ENCODE measurements at places on chromosomes 7 and 10.
A peak's percentile ranks its signal among the peaks of the same experiment; 100 is the strongest.

- DNase-seq, result no peak
These were observed 1206.2 kb downstream of the GATA3 start for GRCh38 chr10:9260690-9261089.

- no peak for DNase-seq
These were observed 52.3 kb downstream of the SHTN1 start for GRCh38 chr10:116952729-116953128.

GRCh38 chr10:6973899-6974298, 393.8 kb upstream of the PRKCQ start:
- no peak for DNase-seq

DNA sequence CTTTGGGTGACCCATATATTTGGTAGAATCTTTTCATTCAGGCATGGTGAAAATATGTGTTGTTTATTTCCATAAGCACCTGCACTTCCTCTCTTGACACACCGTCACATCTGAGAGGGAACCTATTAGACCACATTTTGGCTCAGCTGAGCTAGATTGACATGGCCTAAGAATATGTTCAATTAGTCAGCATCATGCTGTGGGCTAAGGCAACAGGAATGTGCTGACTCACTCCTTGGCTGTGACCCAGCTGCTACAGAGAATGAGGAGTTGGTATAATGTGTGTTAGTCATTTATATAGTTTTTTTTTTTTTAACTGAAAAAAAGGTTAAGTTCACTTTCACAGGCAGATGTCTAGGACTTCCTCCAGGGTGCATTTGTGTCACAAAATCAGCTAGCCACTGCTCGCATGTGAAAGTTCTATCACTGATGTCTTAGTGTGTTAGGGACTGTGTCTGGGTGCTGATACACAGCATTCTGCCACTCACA, 180.6 kb downstream of the SEMA3E start:
- no peak for DNase-seq

DNA sequence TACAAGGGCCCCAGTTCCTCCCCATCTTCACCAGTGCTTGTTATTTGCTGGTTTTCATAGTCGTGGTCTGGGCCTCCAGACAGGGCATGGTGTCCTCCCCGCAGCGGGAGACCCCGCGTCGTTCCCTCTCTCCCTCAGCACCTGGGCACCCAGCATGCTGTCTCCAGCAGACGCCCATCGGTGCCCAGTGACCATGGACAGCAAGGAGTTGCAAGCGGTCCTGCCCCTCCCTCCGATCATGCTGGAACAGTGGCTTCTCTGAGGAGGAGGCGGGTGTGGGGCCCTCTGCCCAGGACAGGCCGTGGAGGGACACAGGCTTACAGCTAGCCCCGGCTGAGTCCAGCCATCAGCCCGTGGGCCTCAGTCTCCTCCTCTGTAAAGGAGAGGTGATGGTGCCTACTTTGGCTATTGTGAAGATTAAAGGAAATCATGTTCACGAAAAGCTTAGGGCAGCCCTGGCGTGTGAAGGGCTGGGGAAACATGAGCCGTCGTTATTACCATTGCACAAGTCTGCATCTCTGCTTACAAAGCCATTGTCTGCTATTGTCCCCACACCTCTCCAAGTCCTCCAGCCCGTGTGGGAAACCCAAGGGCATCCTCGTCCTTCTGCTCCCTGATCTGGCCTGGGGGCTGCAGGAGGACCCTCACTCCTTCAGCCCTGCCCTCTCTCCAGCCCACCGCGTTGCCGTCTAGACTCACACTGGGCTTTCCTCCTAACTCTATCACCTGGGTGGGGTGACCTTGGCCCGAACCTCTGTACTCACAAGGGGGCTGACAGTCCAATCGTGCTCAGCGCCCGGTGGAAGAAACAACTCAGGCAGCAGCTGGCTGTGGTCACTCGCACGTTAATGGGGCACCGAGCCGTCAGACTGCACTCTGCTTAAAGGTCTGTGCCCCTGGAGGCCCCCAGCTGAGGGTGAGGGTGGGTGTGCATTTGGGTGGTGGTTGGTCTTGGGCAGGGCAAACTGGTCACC, 29.9 kb downstream of the EN2 start:
- DNase-seq, result no peak

GRCh38 chr7:36871863-36872262, 147.6 kb upstream of the AOAH start:
- no peak for DNase-seq

- no peak for DNase-seq
These were observed 143.6 kb downstream of the CUBN start for GRCh38 chr10:16986082-16986405.

GRCh38 chr10:4543938-4544533, 282.0 kb upstream of the AKR1E2 start:
- DNase-seq, result no peak

GRCh38 chr7:28573059-28573553, 160.8 kb downstream of the CREB5 start:
- DNase-seq, result no peak

DNA sequence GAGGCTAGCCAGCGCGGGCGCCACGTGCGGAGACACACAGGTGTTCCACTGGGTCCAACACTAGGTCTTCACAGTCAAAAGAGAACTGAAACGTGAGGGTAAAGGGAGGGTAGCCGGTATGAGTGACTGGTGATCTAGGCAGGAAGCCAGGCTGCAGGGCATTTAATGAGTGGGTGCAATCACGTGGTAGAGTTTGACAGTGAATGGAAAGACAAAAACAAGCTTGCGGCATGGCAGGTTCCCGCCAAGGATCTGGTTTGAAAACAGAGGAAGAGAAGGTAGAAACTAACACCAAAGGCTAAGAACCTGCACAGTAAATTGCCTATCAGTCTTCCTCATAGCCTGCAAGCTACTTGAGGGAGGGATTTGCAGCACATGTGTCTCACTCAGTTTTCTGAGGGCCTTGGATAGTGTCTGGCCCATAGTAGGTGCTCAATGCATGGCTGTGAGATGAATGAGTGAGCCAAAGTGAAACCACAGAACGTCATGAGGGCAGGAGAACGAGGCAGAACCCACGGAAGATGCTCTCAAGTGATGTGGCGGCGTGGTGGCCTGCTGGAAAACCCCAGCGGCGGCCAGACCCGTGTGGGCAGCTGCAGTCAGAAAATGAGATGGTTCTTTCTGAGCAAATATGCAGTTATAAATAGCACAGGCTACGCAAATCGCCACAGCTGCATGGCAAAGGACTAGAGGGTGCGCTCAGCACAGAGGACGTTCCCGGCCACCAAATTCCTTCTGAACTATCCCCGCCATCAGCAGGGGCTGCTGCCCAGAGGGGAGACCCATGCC, 183.6 kb upstream of the NFE2L3 start:
- DNase-seq, result peak; percentile 75

DNA sequence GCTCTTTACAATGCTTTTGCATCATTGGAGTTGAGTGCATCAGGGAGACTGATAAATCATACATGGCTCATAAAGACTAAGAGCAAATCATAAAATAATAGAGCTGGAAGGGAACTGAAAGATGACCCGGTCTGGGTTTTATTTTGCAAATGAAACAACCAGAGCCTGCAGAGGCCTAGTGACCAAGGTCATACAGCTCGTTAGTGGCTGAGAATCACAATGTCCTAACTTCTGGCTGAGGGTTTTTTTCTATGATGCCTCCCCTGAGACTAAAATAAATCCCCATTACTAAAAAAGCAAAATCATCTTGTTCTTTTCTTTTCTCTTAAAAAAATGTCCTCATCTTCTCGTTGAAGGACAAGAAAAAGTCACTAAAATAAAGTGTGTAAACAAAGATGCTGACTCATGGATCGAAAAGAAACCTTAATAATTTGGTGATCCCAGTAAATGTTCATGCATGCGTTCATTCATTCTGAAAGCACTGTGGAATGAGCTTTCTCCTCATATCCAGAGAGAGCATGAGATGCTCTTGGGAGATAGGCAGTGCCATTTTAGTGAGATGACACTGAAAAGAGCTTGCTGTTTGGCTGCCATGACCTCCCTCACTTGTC, 107.8 kb upstream of the PHYHIPL start:
- no peak for DNase-seq

DNA sequence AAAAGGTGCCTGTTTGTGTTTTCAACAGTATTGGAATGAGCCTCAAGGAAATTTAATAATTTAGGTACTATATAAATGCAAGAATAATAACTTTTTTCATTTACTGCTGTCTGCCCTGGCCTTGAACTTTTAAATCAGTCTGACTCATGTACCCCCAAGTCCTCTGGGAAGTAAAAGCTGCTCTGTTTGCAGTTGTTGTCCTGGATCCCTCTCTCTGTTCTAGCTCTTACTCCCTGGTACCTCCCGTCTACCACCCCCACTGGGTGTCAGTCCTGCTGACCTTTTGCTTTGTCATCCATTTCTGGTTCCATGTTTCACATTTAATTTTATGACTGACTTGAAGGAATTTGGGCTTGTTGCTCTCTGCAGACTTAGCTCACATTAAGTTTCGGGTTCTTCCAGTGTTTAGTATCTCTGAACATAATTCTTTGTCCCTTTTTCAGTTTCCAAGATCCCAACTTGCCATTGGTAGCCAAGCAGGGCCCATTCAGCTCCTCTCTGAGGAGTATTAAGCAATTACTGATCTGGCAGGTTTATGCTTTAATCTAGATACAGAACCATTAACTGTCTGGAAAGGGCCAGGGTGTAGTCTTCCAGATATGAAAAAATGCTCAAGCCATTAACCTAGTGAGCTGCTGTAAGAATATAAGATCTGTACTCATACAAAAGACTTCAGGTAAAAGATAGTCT, 208.7 kb upstream of the FAM3C start:
- DNase-seq, result no peak

GRCh38 chr10:67802767-67803538, 35.0 kb downstream of the DNAJC12 start:
- no peak for DNase-seq

DNA sequence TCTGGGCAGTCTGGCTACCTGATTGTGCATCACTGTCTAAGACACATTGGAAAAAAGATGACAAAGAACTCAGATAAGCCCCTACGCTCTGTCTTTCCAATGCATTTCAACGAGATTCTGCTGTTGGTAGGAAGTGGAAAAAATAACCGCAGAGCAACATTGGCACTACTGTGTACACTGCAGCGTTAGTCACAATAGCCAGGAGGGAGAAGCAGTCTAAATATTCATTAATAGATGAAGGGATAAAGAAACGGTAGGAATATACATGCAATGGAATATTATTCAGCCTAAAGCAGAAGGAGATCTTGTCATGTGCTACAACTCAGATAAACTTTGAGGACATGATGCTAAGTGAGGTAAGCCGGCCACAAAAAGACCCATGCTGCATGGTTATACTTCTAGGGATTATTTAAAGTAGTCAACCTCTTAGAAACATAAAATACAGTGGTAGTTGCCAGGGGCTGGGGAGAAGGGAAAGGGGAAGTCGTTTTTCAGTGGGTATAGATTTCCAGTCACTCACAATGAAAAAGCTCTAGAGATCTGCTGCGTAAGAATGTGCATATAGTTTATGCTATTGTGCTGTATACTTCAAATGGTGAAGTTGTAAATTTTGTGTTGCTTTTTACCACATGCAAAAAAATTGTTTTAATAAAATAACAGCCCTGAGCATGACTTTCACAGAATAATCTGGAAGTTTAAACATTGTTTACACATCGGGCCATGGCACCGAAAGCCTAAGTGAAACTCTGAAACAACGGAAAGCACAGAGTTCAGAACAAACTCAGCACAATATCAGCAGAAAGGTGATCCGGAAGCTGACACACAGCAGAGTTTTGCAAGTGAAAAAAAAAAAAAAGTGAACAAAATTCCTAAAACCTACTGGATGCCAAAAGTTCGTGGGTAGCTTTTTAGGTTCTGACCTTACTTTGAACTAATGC, 40.1 kb downstream of the ELMO1 start:
- no peak for DNase-seq

- DNase-seq, result no peak
These were observed 9.2 kb upstream of the ZSCAN25 start for GRCh38 chr7:99607548-99607947.

- DNase-seq, result no peak
These were observed 162.7 kb upstream of the ITGB1 start for GRCh38 chr10:33120700-33121099.

GRCh38 chr10:48400129-48400849, 93.8 kb downstream of the MAPK8 start:
- DNase-seq, result no peak

GRCh38 chr10:51743146-51743545, 43.8 kb upstream of the CSTF2T start:
- no peak for DNase-seq

GRCh38 chr10:25016376-25017153, at the start of gene THNSL1:
Gene THNSL1 (plus strand): TSS chr10:25016612. CDS start chr10:25023224, 6,612 bp downstream.
- DNase-seq, result peak; percentile 94

GRCh38 chr7:43618073-43618472, 35.2 kb downstream of the STK17A start:
- DNase-seq, result no peak

- no peak for DNase-seq
These were observed 764.3 kb downstream of the TYW1 start for GRCh38 chr7:67760971-67761370.

DNA sequence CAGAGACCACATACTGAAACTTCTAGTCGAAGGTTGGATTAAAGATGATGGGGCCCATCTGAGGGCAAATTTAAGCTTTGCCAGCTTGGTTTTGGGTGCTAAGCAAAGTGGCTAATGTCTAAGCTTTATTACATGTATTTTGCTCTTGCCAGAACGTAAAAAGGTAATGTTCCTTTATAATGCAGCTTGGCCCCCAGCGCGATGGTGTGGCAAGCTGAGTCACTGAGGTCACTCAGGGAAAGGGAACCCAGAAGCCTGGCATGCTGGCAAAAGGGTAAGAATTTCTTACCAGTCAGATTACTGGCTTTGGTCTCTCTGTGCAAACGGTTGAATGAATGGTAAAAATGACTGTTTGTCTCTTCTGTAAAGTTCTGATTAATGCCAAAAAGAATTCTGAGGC, 158.3 kb upstream of the KCND2 start:
- no peak for DNase-seq

DNA sequence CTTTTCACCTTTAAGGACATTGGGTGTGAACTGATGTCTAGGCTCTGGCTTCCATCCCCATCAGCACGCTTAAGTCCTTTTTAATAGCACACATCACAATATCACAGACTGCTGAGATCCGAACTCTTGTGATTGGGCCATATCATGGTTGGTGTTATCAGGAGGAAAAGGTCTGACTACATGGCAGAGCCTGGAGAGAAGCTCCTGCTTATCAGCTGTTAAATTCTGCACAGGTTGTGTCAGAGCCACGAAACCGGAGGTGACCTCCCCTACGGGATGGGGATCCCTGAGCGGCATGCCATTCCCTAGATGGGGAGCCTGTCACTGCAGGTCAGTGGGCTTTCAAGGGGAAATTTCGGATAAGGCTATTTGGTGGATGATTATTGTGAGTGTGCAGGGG, 182.4 kb downstream of the INHBA start:
- no peak for DNase-seq

- no peak for DNase-seq
These were observed 46.3 kb downstream of the KIAA1549 start for GRCh38 chr7:138934861-138935260.

DNA sequence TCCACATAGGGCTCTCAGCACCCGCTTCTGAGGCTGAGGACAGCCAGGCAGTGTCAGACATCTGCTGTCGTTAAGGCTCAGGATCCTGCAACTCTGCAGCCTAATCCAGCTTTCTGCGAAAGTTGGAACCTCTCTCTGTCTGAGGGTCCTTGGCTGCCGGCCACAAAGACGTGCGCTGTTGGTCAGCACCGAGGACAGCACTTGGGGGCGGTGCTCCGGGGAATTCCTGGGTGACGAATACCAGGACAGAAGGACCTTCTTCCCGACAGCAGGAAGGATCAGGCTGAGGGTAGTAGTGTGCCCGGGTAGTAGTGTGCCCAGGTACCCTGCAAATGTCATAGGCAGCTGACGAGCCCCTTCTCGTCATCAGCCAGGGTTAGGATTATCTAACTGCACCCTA, 16.0 kb upstream of the RASGEF1A start:
- no peak for DNase-seq

GRCh38 chr7:75055830-75056772, 17.5 kb downstream of the RCC1L start:
- DNase-seq, result no peak

GRCh38 chr7:128235471-128235870, 5.6 kb upstream of the LEP start:
- DNase-seq, result no peak
